ENCODE measurements at places on chromosomes 5 and 9.
A peak's percentile ranks its signal among the peaks of the same experiment; 100 is the strongest.

- DNase-seq, result no peak
Measured at GRCh38 chr5:172415362-172416275, 38.7 kb downstream of the SH3PXD2B start.

DNA sequence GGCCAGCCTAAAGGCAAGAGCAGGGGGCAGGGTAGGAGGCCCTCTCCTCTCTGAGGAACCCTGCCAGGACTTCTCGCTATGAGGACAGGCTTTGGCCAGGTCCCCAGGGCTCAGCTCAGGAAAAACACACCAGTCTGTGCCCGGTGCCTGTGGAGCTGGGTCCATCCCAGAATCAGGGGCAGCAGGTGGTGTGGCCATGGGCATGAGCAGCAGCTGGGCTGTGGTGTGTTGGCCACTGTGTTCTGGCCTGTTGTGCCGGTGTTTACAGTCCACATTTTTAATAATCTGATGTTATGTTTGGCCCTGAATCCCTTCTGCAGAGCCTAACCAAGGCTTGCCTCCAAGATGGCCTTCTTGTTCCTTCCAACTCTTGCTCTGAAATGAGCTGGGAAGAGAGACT, 77.0 kb downstream of the FGF18 start:
- DNase-seq, result no peak

DNA sequence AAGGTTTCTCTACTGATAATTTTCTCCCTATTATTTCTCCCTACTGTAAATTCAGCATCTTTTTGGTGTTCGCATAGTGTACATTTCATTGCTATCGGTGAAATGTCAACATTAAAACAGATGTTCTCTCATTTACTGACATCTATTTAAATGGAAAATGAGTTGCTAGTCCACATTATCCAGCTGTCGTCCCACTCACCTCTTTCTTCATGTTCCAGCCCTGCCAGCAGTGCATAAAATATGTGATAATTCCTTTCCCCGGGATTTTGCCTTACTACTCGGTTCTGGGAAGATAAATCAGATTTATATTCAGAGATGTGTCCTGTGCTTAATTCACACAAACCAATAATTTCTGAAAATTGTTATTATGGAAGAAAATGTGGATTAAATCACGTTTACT, 155.8 kb downstream of the MYO10 start:
- no peak for DNase-seq

GRCh38 chr9:130305381-130305780, 39.8 kb downstream of the HMCN2 start:
- peak; percentile 16 for DNase-seq

GRCh38 chr5:123875561-123876275, 363.7 kb downstream of the CSNK1G3 start:
- DNase-seq, result no peak

DNA sequence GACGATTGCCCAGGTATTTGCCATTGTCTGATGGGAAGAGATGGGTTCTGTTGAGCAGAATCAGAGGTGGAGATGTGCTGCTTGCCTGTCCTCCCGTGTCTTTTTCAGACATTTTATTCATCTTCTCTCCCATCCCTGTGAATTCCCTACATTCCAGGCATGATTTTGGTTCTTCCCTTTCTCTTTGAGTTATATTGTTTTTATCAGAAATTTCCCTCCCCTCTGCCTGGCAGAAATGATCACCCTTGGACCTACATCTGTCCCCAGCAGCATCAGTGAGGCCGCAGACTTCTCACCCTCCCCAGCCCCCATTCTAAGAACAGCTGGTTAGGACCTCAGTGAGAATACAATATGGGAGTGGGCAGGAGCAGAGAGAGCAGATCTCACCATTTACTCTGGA, 640.2 kb downstream of the CCDC171 start:
- no peak for DNase-seq

GRCh38 chr5:3656803-3657202, 61.2 kb downstream of the IRX1 start:
- no peak for DNase-seq

GRCh38 chr5:179165421-179166170, 105.4 kb downstream of the ZNF354C start:
- DNase-seq, result no peak

DNA sequence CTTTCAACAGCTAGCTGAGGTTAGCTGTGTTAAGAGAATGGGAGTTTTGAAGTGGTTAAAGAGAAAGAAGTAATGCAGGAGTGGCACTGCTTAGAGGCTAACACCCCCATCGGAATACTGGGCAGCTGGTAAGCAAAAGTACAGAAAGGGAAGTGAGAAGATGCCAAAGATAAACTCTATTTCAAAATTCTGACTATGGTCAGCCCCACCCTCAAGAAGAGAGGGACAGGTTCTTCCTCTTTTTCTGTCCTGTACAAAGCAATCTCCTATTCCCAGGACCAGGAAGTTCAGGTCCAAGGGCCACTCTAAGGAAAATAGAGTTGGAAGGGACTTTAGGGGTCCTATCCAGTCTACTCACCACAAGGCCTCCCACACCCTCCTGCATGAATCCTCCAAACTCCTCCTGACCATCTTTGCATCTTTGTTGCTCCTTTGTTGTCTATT, 45.9 kb upstream of the JAK2 start:
- no peak for DNase-seq

GRCh38 chr5:16564248-16564867, 52.4 kb downstream of the RETREG1 start:
- DNase-seq, result no peak

GRCh38 chr9:121023064-121023463, 27.0 kb downstream of the C5 start:
- peak; percentile 4 for DNase-seq

Measured in astrocyte (in vitro differentiated cells and primary cell).